HepG2 (cell line): ENCODE measurements at places on chromosomes 16 and 17. TPM values are rescaled to one million over a fixed set of nuclear protein-coding genes. Genes with fewer than 3 reads are reported as not detected.
A peak's percentile ranks its signal among the peaks of the same experiment; 100 is the strongest.

GRCh38 chr17:1645207-1646171 lies at the start of gene SCARF1:
Gene SCARF1 (minus strand): TSS chr17:1645732. CDS start chr17:1645697, 35 bp downstream.
- DNase-seq: no peak

DNA sequence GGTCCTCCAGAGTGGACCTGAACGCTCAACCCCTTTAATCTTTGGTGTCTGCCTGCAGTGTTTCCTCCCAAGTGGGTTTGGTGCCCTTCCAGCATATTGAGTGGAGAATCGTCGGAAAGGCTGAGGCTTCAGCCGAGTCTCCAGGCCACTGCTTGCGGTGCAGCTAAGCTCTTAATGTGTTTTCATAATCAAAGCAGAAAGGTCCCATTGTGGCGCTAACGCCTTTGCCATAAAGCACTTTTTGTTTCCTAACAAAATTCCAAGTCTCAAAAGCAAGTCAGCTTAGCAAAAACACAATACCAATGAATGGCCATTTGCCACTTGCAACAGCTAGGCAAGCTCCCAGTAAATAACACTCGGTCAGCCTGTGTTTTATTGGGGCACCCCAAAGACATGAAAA lies 57.6 kb downstream of the KSR1 start:
- DNase-seq: no peak

DNA sequence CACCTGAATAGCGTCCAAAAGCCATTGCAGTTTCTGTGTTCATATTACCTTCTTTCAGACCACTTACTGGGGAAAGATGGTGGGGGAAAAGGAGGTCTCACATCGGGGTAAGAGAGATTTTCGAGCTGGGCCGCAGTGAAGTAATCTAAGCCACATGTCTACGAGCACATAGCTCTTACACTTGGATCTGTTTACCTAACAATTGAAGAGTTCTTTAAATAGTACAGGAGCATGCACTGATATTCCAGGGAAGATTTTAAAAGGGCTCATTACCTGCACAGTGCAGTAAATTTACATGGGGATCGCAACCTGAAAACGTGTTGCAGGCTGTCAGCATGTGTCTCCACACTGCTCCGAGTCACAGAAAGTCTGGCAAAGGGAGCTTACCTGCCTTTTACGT lies 12.6 kb downstream of the MAF start:
- no peak for DNase-seq

DNA sequence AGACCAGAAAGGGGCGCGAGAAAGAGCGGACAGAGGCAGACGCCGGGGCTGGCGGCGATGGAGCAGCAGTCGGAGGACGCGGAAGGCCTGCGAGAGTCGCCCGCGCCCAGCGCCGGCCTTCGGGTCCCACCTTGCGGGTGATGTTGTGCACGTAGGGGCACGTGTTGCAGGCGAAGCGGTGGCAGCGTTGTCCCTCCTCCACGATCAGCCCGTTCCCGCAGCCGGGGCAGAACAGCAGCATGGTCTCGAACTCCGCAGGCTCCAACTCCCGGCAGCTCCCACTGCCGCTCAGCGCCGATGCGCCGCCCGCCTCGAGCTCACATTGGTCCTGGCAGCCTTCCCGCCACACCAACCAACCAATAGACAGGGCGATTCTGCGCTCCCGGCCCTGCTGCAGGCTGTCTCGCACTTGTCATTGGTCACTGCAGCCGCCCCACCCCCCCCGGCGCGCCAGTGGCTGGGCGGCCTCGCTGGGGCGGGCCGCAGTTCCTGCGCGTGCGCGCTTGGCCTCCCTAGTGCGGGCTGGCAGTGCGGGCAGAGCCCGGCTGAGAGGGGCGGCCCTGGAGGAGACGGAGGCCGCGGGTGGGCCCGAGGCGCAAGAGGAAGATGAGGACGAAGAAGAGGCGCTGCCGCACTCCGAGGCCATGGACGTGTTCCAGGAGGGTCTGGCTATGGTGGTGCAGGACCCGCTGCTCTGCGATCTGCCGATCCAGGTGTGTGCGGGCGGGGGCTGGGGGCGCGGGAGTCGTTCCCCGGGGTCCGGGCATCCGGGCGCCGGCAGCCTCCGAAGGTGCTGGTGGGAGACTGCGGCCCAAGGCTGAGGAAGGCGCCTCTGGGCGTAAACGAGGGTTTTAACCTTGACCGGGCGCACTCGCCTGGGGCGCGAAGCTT lies at the start of the genes POLR3K and SNRNP25:
Gene POLR3K (minus strand): TSS at position 263 of the 891 bp plus-strand sequence. CDS start 22 bp downstream, at position 241.
Gene SNRNP25 (plus strand): TSS at position 483 of the 891 bp plus-strand sequence. CDS start 189 bp downstream, at position 672.
- DNase-seq: peak; percentile 95

DNA sequence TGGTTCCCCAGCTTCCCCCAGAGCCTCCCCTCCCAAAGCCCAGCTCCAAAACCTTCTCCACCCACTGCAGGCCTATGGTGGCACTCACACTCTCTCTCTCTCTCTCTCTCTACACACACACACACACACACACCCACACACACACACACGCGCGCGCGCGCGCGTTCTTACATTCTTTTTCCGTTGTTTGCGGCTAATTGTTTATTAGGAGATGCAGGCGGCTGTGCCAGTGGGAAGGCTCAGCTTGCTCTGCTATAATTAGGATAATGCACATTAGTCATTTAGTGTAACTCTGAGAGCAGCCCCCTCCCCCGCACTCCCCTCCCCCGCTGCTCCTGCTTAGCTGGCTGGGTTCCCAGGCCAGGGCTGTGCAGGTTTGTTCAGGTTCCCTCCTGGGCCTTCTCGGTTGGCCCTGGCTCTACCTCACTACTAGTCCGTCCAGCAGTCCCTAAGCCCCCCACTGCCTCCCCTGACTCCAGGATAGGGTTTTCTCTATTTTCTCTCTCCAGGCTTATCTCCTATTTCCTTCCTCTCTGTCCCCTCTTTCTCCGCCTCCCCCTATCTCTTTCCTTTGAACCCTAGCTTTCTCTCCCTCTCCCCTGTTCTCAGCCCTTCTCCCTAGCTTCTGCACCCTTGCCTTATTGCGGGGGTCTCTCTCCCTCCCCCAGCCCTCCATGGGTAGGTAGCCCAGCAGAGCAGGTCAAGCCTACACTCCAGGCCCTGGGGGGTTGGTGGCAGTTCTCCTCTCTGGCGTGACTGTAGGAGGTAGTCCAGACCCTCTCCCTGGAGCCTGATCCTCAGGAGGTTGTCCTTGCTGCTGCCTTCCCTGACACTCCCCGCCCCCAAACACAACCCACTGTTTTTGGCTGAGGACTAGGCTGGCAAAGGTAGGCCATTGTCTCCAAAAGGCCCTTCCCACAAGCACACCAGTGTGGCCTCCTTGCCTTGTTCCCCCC lies 34.0 kb downstream of the TMEM132E start:
- no peak for DNase-seq

GRCh38 chr16:20707461-20707860 lies 10.0 kb upstream of the ACSM1 start:
- no peak for DNase-seq

DNA sequence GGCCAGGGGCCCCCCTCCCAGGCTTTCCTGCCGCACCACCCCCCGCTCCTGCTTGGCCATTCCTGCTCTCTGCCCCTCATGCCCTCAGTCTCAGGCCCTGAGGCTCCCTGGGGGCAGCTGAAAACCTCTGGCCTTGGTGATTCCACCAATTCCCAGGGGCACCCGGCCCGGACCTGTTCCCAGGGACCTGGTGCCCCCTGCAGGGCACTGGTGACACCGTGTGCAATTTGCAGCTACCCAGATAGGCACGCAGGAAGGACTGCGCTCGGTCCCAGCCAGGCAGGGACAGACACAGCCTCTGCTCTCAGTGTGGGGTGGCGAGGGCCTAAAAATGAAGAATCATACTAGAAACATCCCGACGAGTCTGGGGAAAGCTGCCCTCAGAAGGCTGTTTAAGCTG lies 13.4 kb downstream of the WFDC1 start:
- DNase-seq: peak; percentile 40

The ELP5 gene
- total RNA-seq: 68.0 and 69.8 TPM in 2 replicates

The CLEC19A gene
- not detected in 2 replicates for total RNA-seq

The CCL8 gene
- not detected in 2 replicates for total RNA-seq

The SOST gene
- total RNA-seq: not detected in 2 replicates

The CTF1 gene
- 0.11 and 0.13 TPM in 2 replicates for total RNA-seq

The CACNG1 gene
- not detected in 2 replicates for total RNA-seq

The KRTAP17-1 gene
- not detected in 2 replicates for total RNA-seq
